Activated T-helper 1 cell treated with Interleukin-2 at 50 U/mL for 16 hours (primary cell): ENCODE measurements at places on chromosomes 1 and 21.

GRCh38 chr1:32724678-32725614 is 22.4 kb upstream of the SYNC start:
- no peak for DNase-seq

DNA sequence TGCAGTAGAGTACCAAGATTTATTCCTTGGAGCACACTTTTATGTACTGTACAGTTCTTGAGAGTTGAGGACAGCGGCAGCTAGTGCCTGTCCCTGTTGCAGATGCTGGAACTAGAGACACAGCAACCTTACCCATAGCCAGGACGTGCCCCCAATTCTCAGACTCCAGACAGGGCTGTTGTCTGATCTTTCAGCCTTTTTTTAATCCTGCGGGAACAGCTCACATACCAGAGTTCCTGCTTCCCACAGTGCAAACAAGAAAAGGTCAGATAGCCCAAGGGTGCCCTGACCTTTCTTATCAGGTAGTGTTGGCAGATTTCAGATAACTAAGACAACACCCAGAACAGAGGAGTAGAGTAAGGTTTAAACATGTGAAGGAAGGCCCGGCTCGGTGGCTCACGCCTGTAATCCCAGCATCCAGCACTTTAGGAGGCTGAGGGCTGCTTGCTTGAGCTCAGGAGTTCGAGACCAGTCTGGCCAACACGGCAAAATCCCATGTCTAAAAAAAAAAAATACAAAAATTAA is 78.5 kb downstream of the DOP1B start:
- no peak for DNase-seq

GRCh38 chr1:230287674-230288315 is 138.3 kb downstream of the PGBD5 start:
- DNase-seq: no peak

DNA sequence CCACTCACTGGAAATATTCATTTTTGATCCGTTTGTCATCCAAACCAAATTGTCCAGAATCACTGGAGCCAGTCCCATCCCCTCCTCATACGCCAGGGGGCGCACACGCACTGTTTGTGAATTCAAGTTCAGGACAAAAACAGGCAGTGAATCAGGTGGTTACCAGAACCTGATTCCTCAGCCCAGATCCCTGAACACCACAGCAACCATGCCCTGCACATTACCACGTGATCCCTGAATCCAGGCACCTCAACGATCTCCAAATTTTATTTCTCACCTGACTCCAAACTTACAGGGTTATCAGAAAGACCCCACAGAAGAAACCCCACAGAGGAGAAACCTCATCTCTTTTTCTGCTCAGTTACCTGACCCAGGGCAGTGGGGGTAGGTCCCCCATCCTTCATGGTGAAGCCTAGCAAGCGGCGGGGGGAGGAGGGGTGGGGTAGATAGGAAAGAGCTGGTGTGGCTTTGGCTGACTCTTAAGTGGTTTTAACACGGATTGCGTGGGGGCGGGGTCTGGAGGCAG is 1.4 kb upstream of the PTPRF start:
- DNase-seq: peak; percentile 63

GRCh38 chr1:198893141-198893540 is 254.3 kb downstream of the PTPRC start:
- DNase-seq: no peak

DNA sequence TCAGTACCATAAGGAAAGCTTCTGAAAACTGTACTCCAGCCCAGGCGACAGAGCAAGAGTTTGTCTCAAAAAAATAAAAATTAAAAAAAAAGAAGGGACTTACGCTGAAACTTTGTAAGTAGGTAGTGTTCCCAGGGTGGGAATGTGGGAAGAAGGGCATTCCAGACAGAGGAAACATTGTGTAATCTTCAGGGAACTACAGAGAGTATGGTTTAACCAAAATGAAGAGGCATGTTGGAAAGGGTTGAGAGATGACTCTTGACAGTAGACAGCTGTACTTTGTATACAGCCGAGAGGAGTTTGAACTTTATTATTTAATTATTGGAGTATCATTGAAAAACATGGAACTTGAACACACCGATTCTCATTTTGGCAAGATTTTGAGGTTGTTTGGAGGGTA is 43.0 kb downstream of the PPP2R5A start:
- no peak for DNase-seq

- no peak for DNase-seq
Observed at GRCh38 chr1:107871259-107871658, 93.7 kb downstream of the VAV3 start.

- DNase-seq: no peak
Observed at GRCh38 chr1:227549892-227550291, 13.5 kb upstream of the ZNF678 start.

DNA sequence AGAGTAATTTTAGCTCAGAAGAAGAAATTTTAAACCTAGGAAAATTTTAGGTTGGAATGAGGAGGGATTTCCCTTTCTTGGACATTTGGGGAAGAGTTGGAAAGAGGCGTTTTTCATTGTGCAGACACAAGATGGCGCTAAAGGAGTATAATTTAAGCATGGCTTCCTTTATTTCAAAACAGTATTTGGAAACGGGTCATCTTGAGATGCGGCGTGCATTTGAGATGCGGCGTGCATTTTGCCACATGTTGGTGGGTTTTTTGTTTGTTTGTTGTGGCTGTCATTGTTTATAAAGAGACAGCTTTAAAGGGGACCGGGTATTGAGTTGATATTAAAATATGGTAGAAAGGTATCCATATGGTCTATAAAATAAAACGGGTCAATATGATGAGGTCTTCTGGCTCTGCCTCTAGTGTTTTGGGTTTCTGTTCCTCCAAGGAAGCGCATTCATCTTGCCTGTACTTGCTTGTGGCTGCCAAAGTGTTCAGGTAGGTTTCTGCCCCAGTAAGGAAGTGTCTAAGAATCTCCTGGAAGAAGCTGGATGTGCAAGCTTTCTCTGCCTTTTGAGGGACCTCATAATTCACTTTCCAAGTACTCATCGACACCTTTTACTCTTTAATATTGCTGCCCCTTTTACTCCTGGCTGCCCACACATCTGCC is 210.3 kb downstream of the SLC35F3 start:
- DNase-seq: no peak

GRCh38 chr1:200121421-200121820 is 93.9 kb downstream of the NR5A2 start:
- DNase-seq: no peak

DNA sequence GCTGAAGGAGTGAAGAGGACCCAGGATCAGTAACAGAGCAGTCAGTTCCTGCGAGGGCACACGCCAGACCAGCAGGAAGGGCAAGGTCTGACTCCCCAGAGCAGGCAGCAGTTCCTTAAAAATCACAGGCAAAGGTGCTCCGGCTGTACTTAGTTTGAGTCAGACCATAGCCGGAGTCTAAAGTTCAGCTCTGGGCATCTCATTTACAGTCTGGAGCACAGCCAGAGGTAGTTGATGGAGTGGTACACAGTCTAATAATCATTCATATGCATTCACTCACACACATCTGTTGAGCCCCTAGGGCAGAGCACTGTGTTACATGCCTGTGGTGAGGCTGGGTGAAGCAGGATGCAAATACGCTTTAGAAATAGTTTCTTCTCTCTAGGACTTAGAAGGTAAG is 7.3 kb upstream of the AMIGO1 start:
- no peak for DNase-seq

- no peak for DNase-seq
Observed at GRCh38 chr1:112325504-112325903, 70.5 kb upstream of the CTTNBP2NL start.

DNA sequence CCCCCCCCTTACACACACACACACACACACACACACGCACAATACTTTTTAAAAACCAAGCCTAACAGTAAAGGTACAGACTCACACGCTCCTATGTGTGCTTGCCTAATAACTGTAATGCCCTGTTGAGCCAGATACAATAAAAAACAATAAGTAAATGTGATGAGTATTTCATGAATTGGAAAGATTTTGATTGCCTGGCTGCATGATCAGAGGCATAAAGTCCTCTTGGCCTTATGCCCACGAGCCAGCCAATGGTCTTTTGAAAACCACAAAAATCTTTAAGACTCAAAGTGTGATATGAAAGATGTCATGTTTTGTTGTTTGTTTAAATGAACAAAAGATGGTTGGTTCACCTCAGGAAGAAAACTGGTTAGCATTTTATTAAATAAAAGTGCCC is 441.9 kb upstream of the ZRANB2 start:
- no peak for DNase-seq

DNA sequence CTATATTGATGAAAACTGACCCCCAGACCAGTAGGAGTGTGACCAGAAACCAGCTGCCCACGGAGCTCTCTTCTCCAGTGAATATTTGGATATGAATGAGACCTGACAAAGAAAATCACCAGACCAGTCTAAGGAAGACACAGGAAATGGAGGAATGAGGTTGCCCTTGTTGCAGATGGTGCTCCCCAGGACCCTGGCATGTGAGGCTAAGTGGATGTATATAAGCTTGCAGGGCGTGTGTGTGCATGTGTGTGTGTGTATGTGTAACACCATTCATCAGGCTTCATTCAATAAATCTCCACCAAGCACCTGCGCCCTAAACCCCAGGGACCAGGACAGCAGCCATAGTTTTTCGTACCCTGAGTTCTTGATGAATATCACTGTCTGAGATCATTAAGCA is 14.4 kb downstream of the PHLDA3 start:
- no peak for DNase-seq

GRCh38 chr21:37294679-37295078 is 27.5 kb upstream of the VPS26C start:
- DNase-seq: no peak

GRCh38 chr1:196897158-196897828 is 9.4 kb downstream of the CFHR4 start:
- DNase-seq: no peak

DNA sequence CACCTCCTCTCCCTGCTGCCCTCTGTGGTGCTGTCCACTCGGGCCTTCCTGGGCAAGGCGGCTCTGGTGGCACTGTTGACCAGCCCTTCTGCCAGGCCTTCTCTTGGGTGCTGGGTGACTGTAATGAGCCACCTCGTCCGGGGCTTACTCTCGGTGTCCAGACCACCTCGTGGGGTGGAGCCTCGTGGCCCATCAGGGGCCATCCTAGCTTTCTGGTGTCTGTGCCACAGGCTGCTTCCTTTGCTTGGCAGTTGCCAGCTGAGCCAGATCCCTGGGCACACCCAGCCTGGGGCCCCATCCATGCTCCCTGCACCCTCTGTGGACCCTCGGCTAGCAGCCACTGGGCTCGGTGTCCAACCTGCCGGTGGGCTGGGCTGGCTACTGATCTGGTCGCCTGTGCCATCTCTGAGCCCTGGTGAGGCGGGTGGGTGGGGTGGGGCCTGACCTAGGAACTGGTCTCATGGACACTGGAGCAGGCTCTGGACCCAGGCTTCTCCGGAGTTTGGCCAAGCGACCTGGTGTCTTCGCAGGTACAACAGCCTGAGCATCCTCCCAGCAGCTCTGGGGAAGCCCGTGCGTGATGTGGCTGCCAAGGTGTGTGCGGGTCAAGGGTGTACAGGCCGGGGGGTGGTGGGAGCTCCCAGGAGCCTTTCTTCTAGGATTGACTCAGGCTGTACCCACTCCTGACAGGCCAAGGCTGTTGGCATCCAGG is 1.4 kb downstream of the PRXL2B start:
- DNase-seq: no peak

DNA sequence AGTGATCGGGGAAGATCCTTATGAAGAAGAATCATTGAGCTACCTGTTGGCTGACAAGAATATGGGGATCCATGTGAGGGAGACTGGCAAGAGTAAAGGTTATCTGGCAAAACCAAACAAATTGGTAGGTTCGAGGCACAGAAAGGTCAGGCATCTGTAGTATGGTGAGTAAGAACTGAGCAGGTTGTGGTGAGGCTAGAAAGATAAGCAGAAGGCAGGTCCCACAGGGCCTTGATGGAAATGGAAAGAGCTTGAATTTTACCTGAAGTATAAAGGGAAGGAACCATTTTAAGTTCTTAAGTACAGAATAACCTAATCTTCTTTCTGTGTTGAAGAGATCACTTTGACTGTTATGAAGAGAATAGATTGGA is 11.1 kb downstream of the PTPRC start:
- DNase-seq: no peak

- DNase-seq: no peak
Observed at GRCh38 chr1:233904633-233905415, at the start of gene SLC35F3. SLC35F3 (plus strand) TSS chr1:233904676.

DNA sequence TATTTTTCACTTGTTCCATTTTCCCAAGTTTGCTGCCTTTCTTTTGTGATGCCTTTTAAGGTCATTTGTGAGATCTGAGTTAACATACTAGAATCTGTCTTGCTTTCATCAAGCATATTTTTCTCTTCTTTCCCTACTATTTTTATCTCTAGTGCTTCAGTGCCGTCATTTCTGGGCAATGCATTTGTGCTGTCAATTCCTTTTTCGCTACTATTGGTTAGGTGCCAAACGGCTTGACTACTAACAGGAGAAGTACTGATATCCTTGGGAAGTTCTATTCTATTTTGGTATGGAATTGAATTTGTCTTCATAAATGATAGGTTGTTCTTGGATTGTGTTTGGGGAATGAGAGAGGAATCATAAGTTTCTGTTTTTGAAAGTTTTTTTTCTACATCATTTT is 42.2 kb downstream of the LRRC53 start:
- DNase-seq: no peak

GRCh38 chr1:81186261-81186660 is 614.5 kb upstream of the ADGRL2 start:
- no peak for DNase-seq

- no peak for DNase-seq
Observed at GRCh38 chr1:231925864-231926263, 299.3 kb downstream of the DISC1 start.

GRCh38 chr1:34898330-34898761 is 31.1 kb downstream of the DLGAP3 start:
- DNase-seq: no peak

GRCh38 chr21:17146426-17146825 is 366.4 kb upstream of the CXADR start:
- no peak for DNase-seq

DNA sequence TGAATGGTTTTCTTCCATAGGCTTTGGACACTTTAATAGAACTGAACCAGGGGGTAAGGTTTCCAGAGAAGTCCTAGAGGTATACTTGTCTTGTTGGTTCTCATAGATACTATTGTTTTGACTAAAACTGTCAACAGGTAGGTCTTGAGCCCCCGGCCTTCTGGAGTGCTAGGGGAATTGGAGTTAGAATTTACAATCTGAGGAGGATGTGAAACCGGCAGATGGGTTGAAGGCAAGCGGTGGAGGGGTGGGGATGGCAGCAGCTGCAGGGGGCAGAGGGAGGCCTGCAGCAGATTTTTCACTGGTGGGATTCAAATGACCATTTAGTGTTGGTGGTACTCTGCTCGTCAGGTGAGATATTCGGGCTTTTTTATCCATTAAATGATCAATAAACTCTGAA is 4.3 kb upstream of the CD1D start:
- no peak for DNase-seq
